ENCODE measurements at places on chromosomes 12 and 14.

- DNase-seq: no peak
Observed at GRCh38 chr12:116898669-116899068, 12.1 kb upstream of the FBXW8 start.

DNA sequence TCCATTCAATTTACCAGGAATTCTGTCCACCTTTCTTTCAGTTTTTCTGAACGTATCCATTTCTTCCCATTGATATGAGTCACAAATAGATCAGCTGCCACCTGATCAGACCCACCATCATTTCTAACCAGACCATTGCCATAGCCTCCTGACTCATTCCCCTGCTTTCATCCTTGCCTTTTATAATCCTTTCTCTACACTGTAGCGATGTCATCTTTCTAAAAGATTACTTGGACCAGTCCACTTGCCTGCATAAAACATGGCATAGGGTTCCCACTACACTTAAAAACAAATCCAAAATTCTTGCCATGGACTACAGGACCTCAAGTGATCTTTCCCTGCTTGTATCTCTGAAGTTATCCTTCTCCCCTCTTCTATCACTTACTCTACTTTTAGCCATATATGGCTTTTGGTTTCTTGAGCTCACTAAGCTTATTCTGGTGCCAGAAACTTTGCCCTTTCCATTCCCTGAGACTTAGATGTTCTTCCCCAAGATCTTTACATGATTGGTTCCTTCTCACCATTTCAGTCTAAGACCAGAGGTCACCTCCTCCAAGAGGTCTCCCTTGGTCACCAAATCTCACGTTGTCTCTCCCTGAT lies 149.5 kb upstream of the KRR1 start:
- DNase-seq: no peak

DNA sequence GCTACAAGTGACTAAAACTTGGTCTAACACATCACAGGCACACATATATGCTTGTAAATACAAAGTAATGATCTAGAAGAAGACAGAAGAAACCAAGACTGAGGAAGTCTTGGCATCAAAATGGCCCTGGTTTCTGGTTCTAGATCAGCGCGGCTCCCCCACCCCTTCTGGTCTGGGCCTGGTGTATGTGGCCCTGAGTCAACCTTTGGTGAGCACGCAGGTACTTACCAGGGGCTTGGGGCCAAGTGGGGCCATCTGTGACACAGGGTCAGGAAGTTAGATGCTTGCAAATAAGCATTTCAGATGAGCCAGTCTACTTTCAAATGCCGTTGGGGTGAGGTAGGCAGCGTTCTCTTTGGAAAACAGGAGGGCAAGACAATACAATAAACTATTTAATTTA lies 13.2 kb upstream of the HVCN1 start:
- no peak for DNase-seq

- no peak for DNase-seq
Observed at GRCh38 chr12:119338593-119339363, 4.2 kb downstream of the CCDC60 start.

GRCh38 chr12:2431810-2432209 lies 363.0 kb upstream of the FKBP4 start:
- DNase-seq: no peak

DNA sequence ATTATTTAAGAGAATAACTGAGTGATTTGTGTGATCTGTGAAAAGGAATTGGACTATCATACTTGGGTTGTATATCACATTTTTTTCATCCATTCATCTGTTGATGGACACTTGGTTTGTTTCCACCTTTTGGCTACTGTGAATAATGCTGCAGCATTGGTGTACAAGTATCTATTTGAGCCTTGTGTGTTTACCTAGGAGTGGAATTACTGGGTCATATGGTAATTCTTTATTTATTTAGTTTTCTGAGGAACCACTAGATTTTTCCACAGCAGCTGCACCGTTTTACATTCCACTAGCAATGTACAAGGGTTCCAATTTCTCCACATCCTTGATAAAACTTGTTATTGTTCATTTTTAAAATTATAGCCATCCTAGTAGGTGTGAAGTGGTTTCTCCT lies 56.1 kb downstream of the APAF1 start:
- DNase-seq: no peak

GRCh38 chr12:105574056-105574715 lies 243.7 kb downstream of the C12orf75 start:
- no peak for DNase-seq

DNA sequence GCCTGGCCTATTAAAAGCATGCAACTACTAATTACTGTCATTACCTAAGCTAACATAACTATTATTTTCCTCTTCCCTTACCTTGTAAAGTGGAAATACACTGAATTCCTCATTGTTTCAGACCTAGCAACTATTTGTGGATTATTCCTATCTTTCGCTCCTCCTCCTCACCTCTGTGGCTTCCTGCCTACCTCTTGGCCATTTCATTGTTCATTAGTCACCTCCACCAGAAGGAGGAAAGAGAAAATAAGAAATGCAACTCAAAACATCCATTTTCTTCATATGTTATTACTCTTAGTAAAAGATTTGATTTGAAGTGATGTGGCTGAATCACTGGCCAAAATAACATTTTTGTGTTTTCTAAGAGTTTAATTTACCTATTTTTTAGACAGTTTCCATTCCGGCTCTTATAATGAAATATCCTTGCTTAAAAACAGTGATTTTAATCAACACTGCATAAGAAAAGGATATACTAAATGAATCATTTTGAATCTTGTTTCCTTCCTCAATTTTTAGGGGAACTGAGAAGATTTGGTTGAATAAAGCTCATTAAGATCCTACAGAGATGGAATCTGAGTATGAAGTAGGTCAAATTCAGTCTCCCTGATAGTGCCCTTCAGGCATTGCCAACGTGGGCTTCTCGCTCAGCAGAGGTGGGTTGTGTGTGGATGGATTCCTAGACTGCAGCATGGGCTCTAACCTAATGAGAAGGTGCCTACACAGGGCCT lies 27.6 kb upstream of the ARHGAP5 start:
- no peak for DNase-seq

DNA sequence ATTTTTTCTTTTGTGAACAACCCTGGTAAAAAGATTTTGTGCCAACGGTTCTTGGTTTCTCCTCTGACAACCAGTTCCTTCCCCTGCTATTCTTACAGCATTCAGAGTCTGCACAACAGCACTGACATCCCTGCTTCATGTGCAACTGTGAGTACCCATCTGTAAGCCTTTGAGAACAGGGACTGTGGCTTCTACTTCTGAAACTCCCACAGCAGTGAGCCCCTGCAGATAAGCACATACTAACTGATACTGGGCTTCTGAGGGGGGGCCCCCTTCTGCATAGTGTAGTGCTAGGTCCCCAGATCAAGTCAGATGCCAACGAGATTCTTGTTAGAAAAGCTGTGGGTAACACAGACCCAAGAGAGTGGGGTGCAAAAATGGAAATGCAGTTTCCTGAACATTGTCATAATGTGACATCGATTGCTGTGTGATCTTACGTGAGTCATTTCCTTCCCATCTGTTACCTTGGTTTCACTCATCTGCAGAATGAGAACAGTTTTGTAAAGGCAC lies 11.1 kb upstream of the NINJ2 start:
- no peak for DNase-seq

DNA sequence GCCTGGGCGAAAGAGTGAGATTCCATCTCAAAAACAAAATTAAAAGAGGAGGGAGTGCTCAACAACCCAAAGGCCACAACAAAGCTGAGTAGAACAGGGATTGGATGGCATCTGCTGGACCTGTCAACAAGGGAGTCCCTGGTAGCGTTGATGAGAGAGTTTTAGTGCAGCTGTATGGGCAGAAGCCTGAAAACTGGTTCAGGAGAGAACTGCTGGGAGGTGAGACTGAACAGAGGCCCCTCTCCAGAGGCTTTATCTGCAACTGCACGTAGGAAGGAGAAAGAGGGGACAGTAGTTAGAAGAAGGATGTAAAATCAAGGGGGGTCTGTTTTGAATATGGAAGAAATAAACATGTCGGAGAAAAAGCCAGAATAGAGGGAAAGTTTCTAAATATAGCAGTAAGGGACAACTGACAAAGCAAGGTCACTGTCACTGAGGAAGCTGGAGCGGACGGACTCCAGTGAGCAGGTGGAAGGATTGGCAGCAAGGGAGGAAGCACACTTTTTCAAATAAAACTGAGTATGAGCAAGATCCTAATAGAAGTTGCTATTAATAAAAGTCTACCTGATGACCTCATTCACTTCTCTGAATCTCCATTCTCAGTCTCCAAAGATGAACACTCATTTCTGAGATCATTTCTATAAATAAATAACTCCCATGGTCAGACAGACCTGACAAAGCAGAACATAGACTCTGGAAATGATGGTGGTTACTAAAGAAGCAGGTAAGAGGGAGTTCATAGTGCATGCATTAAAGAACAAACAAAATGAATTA lies 11.8 kb upstream of the ATF1 start:
- no peak for DNase-seq

DNA sequence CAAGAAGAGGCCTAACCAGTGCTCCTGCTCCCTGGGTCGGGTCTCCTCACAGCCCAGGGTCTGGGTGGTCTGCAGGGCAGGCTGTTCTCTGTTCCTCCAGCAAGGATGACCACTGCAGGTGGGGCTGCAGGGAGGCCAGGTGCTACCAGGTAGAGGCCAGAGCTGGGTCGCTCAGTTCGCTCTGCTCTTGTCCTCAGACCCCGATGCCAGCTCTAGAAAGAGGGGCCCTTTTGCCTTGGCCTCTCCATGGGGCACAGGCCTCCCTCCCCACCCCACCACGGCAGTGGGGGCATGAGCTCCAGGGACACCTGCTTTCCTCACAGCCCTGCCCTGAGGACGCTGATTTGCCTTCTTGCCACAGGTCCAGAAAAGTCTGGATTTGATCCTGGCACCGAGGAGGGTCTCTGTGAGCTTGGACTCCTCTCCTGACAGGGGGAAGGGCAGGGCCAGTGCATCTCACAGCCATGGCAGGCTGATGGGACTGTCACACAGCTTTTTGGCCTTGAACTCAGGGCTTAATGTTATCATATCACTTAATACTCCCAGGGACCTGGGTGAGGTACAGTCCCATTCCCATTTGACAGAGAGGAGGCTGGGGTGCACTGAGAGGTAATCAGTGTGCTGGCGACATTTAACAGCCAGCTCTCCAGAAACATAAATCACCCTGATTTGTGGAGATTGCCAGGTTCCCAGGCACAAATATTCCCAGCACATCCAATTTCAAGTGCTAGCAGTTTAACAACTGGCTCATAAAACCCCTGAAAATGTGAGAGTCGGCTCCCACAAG lies 273.0 kb upstream of the SFSWAP start:
- DNase-seq: no peak

GRCh38 chr14:24483604-24484252 lies 24.3 kb downstream of the CMA1 start:
- DNase-seq: no peak

GRCh38 chr12:50524621-50525020 lies 19.8 kb downstream of the DIP2B start:
- no peak for DNase-seq

GRCh38 chr12:50197297-50197727 lies 30.1 kb upstream of the CERS5 start:
- no peak for DNase-seq

DNA sequence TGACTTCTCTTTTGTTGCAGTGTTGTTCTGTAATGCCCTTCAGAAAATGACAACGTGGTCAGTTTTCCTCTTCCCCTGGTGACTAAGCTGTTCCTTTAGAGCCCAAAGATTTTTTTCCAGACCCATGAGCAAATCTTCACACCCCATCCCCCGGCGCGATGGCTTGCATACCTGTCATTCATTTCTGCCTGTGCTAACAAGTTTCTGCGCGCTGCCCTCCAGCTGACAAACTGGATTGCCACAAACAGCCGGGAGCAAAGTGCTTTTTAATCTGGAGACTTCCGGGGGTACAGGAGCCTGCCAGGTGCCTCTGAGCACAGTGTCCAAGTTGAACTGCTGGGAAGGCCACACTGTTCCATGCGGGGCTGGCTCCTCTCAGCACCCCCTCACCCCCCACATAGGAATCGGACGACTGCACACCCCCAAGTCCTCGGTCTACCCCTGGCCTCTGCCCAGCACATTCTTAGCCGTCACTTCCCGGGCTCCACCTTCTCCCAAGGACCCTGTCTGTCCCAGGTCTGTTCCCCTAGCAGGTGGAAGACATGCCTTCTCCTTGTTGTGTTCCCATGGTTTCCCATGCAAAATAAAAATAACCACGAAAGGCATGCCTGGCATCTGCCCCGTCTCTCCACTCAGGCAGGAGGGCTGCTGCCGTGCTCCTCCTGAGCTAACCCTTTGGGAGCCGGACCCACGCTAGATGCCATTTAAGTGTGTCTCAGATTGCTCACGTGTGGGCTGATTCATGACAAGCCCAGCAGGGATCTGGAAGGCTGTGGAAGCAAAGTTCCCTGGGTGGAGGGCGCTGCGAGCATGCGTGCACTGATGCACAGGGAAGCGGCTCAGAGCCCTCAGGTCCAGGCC lies 14.1 kb downstream of the RILPL1 start:
- DNase-seq: peak; percentile 51

DNA sequence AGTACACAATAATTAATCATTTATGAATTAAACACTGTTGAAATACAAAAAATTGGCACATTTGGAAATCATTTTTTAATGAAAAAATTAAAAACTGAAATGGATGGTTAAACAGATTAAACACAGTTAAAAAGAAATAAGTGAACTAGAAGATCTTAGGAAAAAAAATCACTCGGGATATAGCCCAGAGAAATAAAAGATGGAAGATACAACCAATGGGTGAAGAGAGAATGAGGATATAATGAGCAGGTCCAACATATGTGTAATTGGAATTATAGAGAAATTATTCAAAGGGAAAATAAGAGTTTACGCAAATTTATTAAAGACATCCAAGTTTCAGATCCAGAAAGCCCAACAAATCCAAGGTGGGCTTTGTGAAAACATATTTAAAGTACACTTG lies 6.1 kb downstream of the GPR137C start:
- no peak for DNase-seq

GRCh38 chr14:103071544-103072251 lies 12.3 kb upstream of the LBHD2 start:
- DNase-seq: no peak

DNA sequence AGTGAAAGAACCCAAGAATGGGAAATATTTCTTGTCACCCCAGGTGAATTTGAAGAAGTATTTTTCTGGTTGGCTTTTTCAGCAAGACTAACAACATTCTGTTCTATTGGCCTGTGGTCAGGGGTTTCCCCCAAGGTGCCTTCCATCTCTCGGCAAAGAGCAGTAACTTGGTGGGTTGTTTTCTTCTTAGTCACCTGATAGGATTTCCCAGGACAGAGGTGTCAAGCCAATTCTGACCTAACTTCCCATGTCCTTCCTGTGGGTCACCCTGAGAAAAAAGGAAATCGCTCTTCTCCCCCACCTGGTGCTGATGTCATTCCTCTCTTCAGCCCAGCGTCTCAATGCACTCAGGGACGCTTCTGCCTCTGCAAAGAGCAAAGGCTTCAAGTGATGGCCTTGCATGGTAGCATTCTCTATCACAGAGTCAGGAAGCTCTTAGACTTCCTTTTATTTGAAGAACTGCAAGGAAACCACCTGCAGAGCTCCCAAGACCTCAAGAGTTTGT lies 16.1 kb upstream of the IFNG start:
- DNase-seq: no peak

DNA sequence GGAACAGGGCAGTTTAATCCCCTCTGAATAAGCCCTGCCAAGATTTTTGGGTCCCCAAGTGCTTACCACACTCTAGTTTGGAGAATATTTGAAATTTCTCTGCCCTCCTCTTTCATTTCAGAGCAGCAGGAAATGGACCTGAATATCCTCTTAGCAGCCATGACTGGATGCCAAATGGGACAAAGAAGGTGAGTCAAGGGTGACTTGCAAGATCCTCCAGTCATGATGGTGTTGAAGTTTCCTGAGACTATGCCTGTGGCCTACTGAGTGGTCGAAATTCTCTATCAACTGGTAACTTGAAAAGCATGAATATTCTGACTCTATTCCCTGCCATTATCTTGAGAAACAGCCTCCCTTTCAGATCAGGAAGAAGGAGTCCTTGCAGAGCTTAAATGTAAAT lies 1674.7 kb upstream of the SEL1L start:
- DNase-seq: no peak

All from HTR-8/SVneo (cell line).